NCI-H1694 (cell line): ENCODE measurements at places on chromosomes 1 and 21.

GRCh38 chr1:83818916-83819315, 180.0 kb downstream of the TTLL7 start:
- DNase-seq: no peak

DNA sequence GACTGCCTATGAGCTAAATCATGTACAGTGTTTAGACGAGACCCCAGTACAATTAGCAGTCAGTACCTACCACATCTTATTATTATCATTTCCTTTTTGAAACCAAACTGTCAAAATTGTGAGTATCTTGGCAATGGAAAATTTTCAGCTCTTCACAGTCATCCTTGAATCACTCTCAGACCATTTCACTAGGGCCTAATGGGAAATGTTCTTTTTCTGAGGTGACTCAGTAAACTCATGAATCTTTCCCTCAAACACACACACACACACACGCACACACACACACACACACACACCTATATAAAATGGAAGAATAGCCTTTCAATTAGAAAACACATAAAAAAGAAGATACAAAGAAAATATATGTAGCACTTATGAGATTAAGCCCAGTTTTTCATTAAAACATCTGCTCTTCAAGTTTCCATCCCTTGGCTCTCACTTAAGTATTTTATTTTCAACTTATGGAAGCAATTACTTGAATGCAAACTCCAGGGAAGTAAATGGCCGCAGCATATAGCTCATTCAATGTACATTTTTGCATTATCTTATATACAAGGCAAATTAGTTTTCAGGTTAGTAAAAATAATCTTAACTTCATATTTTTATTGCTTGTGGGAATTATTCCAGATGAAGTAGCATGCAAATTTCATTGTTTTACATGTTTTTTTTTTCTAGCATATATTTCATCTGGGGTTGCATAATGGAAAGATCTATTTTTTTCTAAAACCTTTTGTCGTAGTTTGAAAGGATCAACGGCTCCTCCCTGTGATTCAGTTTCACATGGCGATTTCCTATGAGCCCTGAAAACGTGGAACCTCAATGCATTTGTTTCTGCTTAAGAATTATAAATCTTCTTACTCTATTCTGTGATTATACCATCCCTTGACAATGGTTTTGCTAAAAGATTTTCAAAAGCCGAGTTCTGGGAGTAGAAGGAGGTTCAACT, 46.3 kb upstream of the TMPRSS15 start:
- no peak for DNase-seq

GRCh38 chr1:3899754-3900149, 320 bp downstream of the C1orf174 start:
- DNase-seq: no peak

DNA sequence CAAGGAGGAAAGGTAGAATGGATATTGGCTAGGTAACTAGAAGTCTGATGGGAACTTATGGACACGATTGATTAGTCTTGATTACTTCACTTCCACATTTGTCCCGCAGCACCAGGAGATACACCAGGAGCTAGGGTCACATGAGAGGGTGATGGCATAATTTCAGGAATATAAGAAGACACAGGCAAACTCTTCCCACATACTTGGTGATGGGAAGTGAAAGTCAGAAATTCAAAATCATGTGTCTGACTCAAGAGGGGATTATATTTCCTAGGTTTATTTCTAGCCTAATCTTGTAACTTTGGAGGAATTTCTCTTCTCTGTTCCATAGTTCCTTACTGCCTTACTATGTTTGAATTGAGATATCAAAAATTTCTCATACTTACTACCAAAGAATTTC, 185.0 kb downstream of the PBX1 start:
- no peak for DNase-seq

GRCh38 chr1:50959303-50959912, 659 bp downstream of the FAF1 start:
- DNase-seq: no peak

DNA sequence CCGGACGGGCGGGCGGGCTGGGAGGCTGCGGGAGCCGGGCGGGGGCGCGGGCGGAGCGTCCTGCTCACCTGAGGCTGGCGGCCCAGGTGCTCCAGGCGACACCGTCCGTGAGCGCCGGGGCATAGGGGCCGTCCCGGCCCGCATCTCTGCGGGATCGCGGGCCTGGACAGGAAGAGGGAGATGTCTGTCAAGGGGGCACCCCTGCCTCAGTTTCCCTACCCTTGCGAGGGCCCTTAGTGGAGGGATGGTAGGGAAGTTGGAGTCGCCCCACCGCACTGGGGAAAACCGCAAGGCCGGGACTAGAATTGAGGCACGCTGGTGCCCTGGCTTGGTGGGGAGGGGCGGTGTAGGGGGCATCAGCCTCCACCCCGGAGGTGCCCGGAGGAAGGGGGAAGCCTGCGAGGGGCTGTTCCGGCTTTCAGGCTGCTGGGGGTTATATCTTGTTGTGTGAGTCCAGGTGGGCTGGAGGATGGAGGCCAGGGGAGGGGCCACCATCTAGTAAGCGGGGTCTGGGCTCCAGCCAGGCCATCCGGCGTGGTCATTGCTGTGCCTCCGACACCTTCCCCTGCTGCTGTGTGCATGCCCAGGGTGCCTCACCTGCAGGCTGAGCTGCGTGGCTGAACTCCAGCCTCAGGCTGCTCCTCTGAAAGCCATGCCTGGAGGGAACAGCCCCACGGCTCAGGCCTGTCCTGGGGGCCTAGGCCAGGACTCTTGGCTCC, 580 bp downstream of the VWA1 start:
- no peak for DNase-seq

- no peak for DNase-seq
These were observed 996 bp downstream of the CNIH4 start for GRCh38 chr1:224357626-224358124.

DNA sequence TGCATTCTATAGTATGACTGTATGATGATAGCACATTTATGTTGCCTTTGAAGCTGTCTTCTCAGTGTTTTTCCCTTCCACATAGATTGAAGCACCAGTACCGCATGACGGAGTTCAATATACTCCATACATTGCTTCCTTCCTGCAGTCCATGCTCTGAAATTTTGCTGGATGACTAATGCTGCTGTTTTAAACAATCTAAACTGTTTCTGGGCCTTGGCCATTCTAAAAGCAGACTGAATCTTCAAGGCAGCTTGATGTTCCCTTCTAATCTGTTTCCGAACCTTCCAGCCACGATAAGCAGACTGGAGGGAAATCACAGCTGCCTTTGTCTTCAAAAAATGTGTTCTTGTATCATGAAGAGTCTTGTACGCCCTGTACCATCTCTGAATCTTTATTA, 36.2 kb upstream of the F13B start:
- no peak for DNase-seq

- DNase-seq: no peak
These were observed 22.0 kb upstream of the BATF3 start for GRCh38 chr1:212721388-212722247.

DNA sequence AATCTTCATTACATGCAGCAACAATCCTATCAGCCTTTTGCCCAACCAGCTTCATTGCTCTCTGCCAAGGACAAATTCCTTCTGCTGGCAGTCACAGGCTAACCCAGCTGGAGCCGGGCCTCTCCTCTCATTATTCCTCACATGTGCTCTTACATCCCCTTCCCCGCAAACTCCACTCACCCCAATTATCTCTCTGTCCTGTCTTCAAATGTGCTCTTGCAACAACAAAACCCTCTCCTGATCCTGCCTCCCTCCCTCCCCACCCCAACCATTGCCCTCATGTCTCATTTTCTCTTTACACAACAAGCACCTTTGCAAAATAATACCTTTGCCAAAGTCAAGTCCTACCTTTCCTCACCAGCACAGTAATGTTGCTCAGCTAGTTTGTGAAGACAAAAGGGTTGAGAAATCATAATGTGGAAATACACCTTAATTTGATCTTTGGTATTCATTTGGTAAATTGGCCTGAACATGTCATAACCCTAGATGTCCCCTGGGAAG, 36.0 kb upstream of the DHCR24 start:
- DNase-seq: no peak

DNA sequence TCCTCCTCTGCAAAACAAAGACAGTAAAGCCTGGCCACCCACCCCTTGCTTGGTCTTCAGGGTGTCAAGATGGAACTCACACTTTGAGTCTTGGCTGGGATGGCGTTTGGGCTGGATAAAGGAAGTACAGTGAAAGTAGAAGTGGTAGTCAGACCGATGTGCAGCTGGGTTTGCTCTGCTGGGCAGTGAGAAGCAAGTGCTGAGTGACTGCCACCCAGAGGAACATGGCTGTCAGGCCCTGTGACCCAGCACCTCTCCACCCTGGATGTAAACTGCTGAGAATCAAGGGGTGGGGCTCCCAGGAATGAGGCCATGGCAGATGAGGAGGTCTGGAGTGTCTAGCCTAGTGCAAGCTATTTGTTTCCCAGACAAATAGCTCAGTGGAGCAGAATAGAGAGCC, 51.2 kb downstream of the POFUT2 start:
- no peak for DNase-seq

GRCh38 chr1:68339505-68339904, 107.2 kb upstream of the WLS start:
- no peak for DNase-seq

GRCh38 chr1:236143104-236143948, 987 bp downstream of the GPR137B start:
- no peak for DNase-seq

DNA sequence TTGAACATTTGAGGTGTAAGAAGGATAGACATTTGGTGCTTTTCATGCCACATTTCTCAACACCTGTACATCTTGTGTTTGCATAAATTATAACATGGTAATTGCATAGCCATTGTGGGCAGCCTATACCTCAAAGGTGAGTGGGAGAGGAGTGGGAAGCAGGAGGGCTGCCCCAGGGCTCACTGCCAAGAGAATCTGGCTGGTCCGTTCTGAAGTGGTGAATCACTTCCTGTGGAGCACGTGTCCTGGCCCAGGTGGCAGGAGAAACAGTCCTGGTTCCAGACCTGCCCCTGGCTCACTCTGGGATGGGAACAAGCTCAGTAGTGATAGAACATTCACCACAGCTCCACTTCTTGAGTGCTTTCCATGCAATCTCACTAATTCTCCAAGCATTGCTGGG, 11.6 kb upstream of the OLFML2B start:
- DNase-seq: no peak

- no peak for DNase-seq
These were observed 15.7 kb downstream of the RCC2 start for GRCh38 chr1:17423781-17424245.

- peak; percentile 35 for DNase-seq
These were observed 31.7 kb downstream of the ELK4 start for GRCh38 chr1:205600085-205600484.

GRCh38 chr21:38806153-38806941, 618 bp downstream of the ETS2 start:
- DNase-seq: no peak

- DNase-seq: no peak
These were observed 21.5 kb upstream of the TMCO2 start for GRCh38 chr1:40226192-40226591.

- DNase-seq: peak; percentile 72
These were observed 66.2 kb upstream of the IRF2BP2 start for GRCh38 chr1:234676103-234676594.

- no peak for DNase-seq
These were observed 15.6 kb downstream of the PLPPR5 start for GRCh38 chr1:98988904-98989555.

- no peak for DNase-seq
These were observed 114.2 kb downstream of the FCRL5 start for GRCh38 chr1:157438146-157438545.

- no peak for DNase-seq
These were observed 18.4 kb downstream of the ATP1A4 start for GRCh38 chr1:160169553-160170399.

DNA sequence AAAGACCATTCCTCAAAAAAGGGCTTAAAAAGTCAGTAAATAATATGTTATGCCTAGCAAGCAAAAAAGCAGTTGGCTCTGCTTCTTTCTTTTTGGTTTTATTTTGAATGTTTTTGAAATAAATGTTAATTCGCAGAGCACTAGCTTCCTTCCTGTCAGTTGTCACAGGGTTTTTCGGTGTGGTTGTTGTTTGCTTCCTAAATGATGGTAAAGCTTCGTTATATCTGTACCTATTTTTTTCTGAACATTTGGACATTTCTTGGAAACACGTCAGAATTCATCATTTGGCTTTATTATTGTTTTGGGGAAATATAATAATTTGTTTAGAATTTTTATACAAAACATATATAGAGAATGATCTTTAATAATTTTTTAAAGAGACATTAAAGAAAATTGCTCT, 351.9 kb upstream of the SGIP1 start:
- no peak for DNase-seq

GRCh38 chr21:34372321-34372720, 3.0 kb upstream of the SMIM11 start:
- DNase-seq: no peak

DNA sequence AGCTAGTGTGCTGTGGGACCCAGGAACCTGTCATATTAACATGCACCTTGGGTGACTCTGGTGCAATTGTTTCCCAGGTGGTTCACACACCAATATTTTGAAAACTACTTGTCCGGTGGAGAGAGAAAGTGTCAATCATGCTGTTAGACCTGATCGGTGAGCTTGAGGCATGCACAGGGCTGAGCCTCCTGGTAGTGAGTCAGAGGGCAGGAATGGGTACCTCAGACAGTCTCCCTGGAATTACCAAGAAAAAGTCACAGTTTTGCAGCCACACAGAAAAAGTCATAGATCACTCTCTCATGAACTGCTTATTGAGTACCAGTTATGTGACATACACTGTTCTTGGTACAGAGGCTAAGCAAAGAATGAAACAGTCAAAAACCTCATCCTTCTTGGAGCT, 140.1 kb upstream of the NFIA start:
- no peak for DNase-seq

DNA sequence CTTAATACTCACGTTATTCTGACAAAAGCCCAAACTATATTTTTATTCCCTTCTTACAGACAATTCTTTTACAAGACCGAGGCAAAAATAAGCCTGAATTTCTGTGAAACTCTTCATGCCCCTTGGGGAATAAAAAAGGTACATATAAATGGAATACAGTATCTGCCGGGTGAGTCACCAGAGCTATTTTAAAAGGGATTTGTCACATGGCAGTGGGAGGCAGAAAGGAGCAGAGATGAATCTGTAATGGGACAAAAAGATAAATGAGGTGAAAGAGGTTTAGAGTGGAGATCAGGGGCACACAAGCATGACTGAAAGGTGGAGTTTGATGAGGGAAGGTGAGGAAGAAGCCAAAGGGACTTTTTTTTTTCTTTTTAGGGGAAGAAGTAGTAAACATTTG, 8.8 kb downstream of the XCL1 start:
- DNase-seq: no peak

DNA sequence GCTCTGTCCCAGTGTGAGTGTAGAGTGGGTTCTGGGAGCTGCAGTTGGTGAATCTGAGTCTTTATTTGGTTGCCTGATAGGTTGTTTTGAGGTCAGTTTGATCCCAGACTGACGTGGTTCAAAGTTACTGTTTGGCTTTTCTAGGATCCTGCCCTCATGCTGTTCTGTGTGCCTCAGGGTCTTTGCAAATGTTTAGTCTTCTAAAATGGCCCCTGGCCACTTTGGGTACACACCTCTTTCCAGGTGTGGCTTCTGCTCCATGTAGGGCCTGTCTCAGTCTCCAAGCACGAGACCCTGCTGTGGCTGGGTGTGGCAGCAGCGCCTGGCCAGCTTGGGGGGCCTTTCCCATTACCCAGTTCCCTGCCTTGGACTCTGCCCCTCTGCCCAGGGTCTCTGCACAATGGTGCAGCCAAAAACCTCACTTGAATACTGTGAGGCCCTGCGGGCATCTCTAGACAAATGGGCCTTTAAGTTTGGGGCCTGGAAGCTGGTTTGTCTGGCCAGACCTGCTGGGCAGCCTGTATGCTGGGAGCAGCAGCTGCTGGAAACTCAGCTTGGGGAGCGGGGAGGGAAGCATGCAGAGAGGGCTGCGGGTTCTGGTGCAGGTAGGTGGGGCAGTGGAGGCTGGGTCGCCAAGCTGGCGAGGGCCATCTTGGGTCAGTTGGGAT, 5.6 kb downstream of the PTPRF start:
- no peak for DNase-seq
